ENCODE measurements at places on chromosomes 12 and 14.

DNA sequence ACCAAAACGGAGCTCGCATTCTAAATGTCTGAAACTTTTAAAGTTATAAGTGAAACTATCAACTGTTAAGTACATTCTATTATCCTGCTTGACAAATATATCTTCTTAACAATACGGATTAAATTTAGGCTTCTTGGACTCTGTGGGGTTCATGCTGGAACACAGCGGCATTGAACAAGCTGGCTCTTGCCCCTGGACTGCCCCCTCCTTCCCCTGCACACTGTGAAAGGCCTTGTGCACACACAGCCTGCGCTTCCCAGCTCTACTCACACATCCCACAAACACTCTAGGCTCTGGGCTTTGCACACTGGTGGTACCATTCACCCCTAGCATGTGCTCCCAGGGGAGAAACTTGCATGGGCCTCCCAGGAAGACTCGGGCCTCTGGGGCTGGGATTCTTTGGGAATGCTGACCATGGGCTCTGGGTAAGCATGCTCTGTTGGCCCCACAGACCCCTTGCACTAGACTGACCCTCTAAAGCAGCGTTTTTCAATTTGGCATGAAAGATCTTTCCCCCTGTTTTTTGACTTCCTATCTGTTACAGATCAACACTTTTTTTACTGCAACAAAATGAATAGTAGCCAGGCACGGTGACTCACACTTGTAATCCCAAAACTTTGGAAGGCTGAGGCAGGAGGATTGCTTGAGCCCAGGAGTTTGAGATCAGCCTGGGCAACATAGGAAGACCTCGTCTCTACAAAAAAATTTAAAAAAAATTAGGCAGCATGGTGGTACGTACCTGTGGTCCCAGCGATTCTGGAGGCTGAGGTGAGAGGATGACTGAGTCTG lies 96.2 kb upstream of the CPM start:
- DNase-seq: no peak

GRCh38 chr14:77372304-77372841 lies 4.5 kb downstream of the TMED8 start:
- DNase-seq: peak; percentile 32

- DNase-seq: no peak
These were observed 718 bp downstream of the CCDC92 start for GRCh38 chr12:123971770-123972456.

- no peak for DNase-seq
These were observed 2.0 kb downstream of the DYRK2 start for GRCh38 chr12:67650388-67651131.

DNA sequence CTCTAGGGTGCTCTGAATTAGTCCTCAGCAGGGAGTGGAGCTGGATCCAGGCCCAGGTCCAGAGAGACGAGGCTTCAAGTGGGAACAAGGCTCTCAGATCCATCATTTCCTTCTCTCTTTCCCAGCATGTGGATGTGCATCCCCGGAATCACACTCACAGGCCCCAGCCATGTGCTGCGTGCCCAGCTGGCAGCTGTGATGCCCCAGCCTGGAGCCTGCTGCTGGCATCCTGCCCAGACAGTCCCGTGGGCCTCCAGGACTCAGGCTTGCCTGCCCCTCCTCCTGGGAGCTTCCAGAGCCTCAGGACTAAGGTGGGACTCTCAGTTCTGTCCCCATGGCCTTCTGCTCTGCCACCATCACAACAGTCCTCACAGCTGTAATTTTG lies 6.2 kb upstream of the KRT84 start:
- no peak for DNase-seq

GRCh38 chr12:15532364-15532977 lies 210.2 kb downstream of the PTPRO start:
- no peak for DNase-seq

- DNase-seq: no peak
These were observed at the start of gene TRPV4 for GRCh38 chr12:109833307-109834189. Gene TRPV4 (minus strand): TSS chr12:109833398. CDS start chr12:109814796, 18,602 bp downstream.

GRCh38 chr12:45575417-45575816 lies 154.1 kb upstream of the ARID2 start:
- no peak for DNase-seq

- DNase-seq: no peak
These were observed 118.6 kb downstream of the GCH1 start for GRCh38 chr14:54784060-54784459.

DNA sequence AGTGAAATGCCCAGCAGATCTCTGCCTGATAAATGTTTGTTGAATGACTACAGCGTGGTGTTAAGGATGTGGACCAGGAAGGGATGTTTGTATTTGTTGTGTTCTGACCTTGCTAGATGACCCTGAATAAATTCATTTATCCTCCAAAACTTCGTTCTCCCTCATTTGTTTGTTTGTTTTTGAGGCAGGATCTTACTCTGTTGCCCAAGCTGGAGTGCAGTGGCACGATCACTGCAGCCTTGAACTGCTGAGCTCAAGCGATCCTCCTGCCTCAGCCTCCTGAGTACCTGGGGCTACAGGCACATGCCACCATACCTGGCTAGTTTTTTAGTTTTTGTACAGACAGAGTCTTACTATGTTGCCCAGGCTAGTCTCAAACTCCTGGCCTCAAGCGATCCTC lies 96.7 kb downstream of the TSPAN9 start:
- no peak for DNase-seq

Data from AG09319 (cell line).